Activated T-helper 1 cell treated with anti-CD3 and anti-CD28 coated beads, Interleukin-12 subunit alpha, Interleukin-12 subunit beta, Interleukin-2, Interleukin-4 antibody, amounts not matched to agents 30 ng/mL and 10 ng/mL and 1 ng/mL, durations not matched to agents 14 hours and 24 hours and 36 hours (primary cell): ENCODE measurements at places on chromosomes 12 and 14. TPM values are rescaled to one million over a fixed set of nuclear protein-coding genes. Genes with fewer than 3 reads are reported as not detected.

- H3K27me3 ChIP-seq = peaks cover 51% of the 10 kb centered on the region
- peak overlapping the region; percentile 71 for H3K4me3 ChIP-seq
- H3K27ac ChIP-seq = no peak overlapping the region
- no peaks in the 10 kb centered on the region for H3K36me3 ChIP-seq
- peaks cover 9% of the 10 kb centered on the region for H3K4me1 ChIP-seq
These were observed 751 bp upstream of the GPRC5A start for GRCh38 chr12:12890543-12891079.

DNA sequence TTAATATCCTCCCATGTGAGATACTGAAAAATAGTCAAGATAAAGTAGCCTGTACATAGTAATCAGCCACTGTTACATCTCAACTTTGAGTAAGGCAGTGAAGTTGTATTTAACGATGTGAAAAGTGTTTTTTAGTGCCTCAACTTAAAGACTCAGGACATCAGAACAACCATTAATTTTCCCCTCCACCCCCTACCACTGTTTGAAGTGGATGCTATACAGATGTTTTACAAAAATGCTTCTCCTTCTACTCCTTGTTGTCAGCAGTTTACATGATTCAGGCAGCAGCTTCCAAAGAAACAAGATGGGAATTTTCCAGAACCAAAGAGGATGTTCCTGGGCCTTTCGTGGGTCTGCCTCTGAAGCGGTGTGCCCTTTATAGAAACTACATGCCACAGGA lies 143.6 kb downstream of the RPAP3 start:
- H3K27ac ChIP-seq = no peak overlapping the region
- H3K4me3 ChIP-seq = no peak overlapping the region
- DNase-seq = no peak
- no peaks in the 10 kb centered on the region for H3K4me1 ChIP-seq

DNA sequence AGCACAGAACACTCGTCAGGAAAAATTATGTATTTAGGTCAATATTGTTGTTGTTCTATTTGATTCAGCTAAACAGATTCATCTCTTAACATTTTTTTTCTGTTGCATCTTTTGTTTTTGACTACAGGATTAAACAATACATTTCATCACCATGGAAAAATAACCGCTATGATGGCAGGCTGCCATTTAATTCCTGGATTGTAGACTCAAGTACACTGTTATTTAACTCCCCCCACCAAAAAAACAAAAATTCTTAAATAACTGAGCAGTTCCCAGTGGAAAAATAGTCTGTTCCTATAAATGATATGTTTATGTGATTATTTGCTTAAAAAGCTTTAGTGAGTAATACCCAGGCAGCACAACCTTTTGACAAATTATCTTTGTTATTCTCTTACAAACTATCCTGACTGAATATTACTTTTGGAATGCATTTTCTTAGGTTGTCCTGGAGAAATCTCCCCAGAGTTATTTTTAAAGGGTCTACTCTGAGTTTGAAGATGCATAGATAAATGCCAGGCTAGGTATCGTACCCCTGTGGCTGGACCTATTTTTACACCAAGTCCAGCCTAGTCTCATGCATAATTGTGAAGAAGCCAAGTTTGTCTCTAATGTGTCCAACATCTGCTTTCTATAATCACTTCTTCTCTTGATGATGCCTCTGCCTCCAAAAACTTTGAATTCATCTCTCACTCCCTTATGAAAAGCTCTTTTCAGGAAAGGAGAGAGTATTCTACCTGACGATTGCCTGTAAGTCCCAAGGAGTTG lies 3.7 kb downstream of the KERA start:
- no peak overlapping the region for H3K4me3 ChIP-seq
- H3K36me3 ChIP-seq = no peaks in the 10 kb centered on the region
- H3K27me3 ChIP-seq = no peaks in the 10 kb centered on the region
- no peak overlapping the region for H3K27ac ChIP-seq
- no peaks in the 10 kb centered on the region for H3K4me1 ChIP-seq

GRCh38 chr12:26091822-26092221 lies 33.0 kb downstream of the BHLHE41 start:
- peaks cover 3% of the 10 kb centered on the region for H3K27me3 ChIP-seq
- H3K4me1 ChIP-seq = peaks cover 5% of the 10 kb centered on the region
- no peak overlapping the region for H3K4me3 ChIP-seq
- H3K27ac ChIP-seq = no peak overlapping the region
- DNase-seq = no peak

- H3K4me3 ChIP-seq = no peak overlapping the region
- no peaks in the 10 kb centered on the region for H3K36me3 ChIP-seq
- no peak overlapping the region for H3K27ac ChIP-seq
- DNase-seq = no peak
These were observed 166.0 kb downstream of the KLHL28 start for GRCh38 chr14:44795725-44796124.

GRCh38 chr12:116099652-116100432 lies 177.7 kb downstream of the MED13L start:
- no peak overlapping the region for H3K4me3 ChIP-seq
- DNase-seq = no peak
- peaks cover 8% of the 10 kb centered on the region for H3K36me3 ChIP-seq
- peak overlapping the region; percentile 64 for H3K27ac ChIP-seq
- peaks cover 24% of the 10 kb centered on the region for H3K4me1 ChIP-seq
- H3K27me3 ChIP-seq = no peaks in the 10 kb centered on the region

- H3K27me3 ChIP-seq = no peaks in the 10 kb centered on the region
- peaks cover 5% of the 10 kb centered on the region for H3K4me1 ChIP-seq
- H3K4me3 ChIP-seq = no peak overlapping the region
These were observed 11.8 kb downstream of the COPS7A start for GRCh38 chr12:6735448-6736191.

GRCh38 chr14:90239139-90239538 lies 17.2 kb upstream of the PSMC1 start:
- no peak overlapping the region for H3K4me3 ChIP-seq
- no peaks in the 10 kb centered on the region for H3K4me1 ChIP-seq
- no peak overlapping the region for H3K27ac ChIP-seq
- peaks cover 2% of the 10 kb centered on the region for H3K27me3 ChIP-seq
- H3K36me3 ChIP-seq = peaks cover 3% of the 10 kb centered on the region

DNA sequence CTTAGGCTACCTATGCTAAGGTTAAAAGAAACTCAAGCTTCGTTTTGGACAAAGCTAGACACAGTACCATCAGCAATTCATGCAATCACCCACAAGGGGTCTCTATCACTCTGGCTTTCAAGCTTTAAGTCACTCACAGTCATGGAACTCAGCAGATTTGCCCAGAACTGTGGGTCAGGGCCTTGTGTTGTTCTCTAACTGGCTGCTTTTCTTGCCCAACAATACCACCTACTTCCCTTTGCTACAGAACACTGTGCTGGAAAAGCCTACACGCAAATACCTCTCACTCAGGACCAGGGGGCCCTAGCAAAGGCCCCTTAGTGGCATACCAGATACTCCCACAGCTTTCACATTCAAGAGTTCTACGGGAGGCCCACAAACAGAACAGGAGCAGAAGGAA lies 9.1 kb downstream of the NEMP1 start:
- H3K27ac ChIP-seq = peak overlapping the region; percentile 92
- peak; percentile 50 for DNase-seq
- H3K4me1 ChIP-seq = peaks cover 58% of the 10 kb centered on the region
- peaks cover 47% of the 10 kb centered on the region for H3K36me3 ChIP-seq

GRCh38 chr14:82755476-82755875 lies 1221.8 kb upstream of the SEL1L start:
- H3K36me3 ChIP-seq = no peaks in the 10 kb centered on the region
- DNase-seq = no peak
- H3K4me1 ChIP-seq = no peaks in the 10 kb centered on the region
- H3K4me3 ChIP-seq = no peak overlapping the region

DNA sequence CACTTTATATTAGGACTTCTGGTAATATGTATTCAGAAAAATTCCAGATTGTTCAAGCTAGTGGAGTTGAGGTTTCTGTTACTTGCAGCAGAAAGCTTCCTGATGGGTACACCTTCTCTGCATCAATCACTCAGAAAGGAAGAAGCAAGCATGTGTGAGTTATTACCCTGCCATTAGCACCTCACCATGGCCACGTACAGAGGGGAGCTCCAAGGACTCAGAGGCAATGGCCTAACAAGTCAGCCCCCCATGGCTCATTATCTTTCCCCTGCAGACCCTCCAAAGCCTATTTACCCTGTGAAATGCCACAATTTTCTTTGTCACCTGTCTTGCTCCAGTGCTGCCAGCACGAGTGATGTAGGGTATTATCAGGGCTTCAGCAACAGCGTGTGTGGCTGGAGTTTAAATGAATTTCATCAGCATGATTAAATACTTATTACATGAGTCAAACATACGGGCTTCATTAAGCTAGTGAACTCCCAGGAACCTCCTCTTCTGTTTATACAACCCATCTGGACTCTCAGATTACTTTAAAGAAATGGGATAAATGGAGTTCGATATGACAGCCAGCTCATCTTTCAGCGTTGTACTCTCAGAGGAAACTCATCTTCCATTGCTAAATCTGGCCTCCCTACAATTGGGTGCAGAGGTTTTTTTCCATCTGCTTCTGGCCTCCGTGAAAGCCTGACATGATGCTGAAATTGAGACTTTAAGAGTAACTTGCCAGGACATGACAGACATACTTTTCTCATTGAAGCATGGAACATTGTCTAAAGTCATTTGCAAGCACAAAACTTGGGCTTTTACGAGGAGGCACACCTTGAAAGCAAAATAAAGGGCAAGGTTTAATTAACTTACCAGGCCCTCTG lies 135.9 kb downstream of the TMEM30B start:
- no peak overlapping the region for H3K4me3 ChIP-seq
- H3K27me3 ChIP-seq = no peaks in the 10 kb centered on the region
- no peaks in the 10 kb centered on the region for H3K4me1 ChIP-seq
- no peak overlapping the region for H3K27ac ChIP-seq

DNA sequence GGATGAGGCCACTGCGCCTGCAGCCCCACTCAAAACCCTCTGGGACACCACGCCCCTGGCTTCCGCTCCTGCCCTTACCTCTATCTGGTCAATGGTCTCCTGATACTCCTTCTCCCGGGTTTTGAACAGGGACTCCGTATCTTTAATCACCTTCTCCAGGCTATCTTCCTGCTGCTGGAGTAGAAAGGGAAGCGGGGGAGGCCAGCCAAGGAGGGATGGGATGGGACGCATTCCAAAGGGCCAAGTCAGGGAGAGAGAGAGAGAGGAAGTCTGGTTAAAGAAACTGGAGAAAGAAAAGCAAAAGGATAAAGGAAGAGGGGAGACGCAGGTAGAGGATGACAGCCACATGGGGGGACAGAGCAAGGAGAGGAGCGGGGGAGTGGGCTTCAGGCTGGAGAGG lies 7.9 kb downstream of the IFFO1 start:
- DNase-seq = no peak
- peaks cover 38% of the 10 kb centered on the region for H3K36me3 ChIP-seq
- no peak overlapping the region for H3K4me3 ChIP-seq
- no peak overlapping the region for H3K27ac ChIP-seq
- H3K4me1 ChIP-seq = peaks cover 10% of the 10 kb centered on the region
- no peaks in the 10 kb centered on the region for H3K27me3 ChIP-seq

DNA sequence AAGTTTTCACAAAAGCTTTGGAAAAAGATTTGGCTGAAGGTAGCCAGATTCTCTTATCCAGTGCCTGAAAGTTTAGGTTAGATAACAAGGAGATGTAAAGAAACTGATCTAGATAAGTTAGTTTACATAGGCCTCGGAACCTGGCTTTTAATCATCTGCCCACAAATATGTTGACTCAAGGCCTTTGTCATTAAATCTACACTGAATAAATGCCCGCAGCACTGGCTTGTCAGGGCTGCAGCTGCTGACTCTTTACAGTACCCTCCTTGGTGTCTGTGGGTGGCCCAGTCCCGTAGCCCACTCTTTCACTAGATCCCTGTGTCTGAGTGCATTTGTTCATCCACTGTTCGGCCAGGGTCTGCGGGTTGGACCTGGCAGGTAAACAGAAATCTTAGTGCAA lies 58.0 kb downstream of the TMEM116 start:
- no peak overlapping the region for H3K27ac ChIP-seq
- H3K4me1 ChIP-seq = peaks cover 30% of the 10 kb centered on the region
- H3K36me3 ChIP-seq = peaks cover 35% of the 10 kb centered on the region
- no peak overlapping the region for H3K4me3 ChIP-seq
- H3K27me3 ChIP-seq = peaks cover 2% of the 10 kb centered on the region

RNFT2 gene
- total RNA-seq = 8.0 and 11.8 TPM in 2 replicates

CCDC175 gene
- not detected in 2 replicates for total RNA-seq

SPIC gene
- not detected in 2 replicates for total RNA-seq

KRT7 gene
- 15.5 and 21.2 TPM in 2 replicates for total RNA-seq

ERGIC2 gene
- total RNA-seq = 94.9 and 105 TPM in 2 replicates

NEUROD4 gene
- 0.05 TPM in 1 of 2 replicates, not detected in the other for total RNA-seq
